ENCODE measurements at places on chromosomes 11 and 22. TPM values are rescaled to one million over a fixed set of nuclear protein-coding genes. Genes with fewer than 3 reads are reported as not detected.

The NPAT gene
- 2.3 TPM for polyA plus RNA-seq

The PATE2 gene
- polyA plus RNA-seq: not detected

The PLAAT2 gene
- 0.26 TPM for polyA plus RNA-seq

The STIM1 gene
- polyA plus RNA-seq: 10.2 TPM

The TTLL12 gene
- polyA plus RNA-seq: 13.7 TPM

The RTN4RL2 gene
- 1.4 TPM for polyA plus RNA-seq

The APIP gene
- polyA plus RNA-seq: 21.4 TPM

The GGT5 gene
- polyA plus RNA-seq: 12.3 TPM

The CTSF gene
- polyA plus RNA-seq: 14.8 TPM

The LGR4 gene
- polyA plus RNA-seq: 27.0 TPM

The C11orf91 gene
- polyA plus RNA-seq: not detected

The SERPING1 gene
- 292 TPM for polyA plus RNA-seq

The IRAG1 gene
- 1.7 TPM for polyA plus RNA-seq

The CASP1 gene
- 4.8 TPM for polyA plus RNA-seq

All from pancreas (tissue), 10 donors.